ENCODE measurements at places on chromosomes 2 and 18.
A peak's percentile ranks its signal among the peaks of the same experiment; 100 is the strongest.

DNA sequence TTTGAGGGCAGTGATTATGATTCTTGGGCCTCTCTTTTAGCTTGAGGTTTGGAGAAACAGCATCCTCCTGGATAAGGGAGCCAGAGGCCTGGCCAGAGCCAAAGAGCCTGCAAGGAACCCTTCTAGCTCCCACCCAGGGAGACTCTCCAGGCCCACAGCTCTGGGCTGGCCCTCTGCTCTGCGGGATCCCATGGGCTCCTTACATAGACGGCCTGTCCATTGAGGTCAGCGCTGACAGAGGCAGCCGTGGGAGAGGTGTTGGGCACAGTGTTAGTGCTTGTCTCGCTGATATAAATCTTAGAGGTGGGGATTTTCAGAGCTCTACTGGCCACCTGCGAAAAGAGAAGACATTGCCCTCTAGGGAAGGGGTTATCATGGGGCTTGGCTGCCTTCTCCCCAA is 67.2 kb downstream of the XDH start:
- no peak for DNase-seq

- DNase-seq = no peak
Measured at GRCh38 chr18:47720741-47721140, 209.7 kb downstream of the SMAD2 start.

DNA sequence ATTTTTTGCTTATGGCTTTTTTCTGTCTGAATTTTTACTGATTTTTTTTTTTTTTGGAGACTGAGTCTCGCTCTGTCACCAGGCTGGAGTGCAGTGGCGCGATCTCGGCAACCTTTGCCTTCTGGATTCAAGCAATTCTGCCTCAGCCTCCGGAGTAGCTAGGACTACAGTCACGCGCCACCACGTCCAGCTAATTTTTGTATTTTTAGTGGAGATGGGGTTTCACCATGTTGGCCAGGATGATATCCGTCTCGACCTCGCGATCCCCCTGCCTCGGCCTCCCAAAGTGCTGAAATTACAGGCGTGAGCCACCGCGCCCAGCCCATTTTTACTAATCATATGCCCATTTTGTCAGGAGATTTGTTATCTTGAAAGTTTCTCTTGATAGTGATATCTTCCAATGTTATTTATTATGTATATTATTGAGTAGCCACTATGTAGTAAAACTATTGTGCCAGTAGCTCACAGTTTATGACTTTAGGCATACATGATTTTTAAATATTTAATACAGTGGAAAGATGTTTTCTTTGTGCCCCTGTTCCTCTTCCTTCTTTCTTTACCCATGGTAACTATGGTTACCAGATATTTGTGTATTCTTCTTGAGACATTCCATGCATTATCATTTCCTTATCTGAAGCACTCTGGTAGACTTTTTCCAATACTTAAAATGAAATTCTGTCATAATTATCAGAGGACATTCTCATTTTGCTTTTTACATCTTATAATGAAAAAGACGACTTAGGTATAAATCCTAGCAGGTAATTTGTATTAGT is 2.1 kb downstream of the HAT1 start:
- DNase-seq = no peak

DNA sequence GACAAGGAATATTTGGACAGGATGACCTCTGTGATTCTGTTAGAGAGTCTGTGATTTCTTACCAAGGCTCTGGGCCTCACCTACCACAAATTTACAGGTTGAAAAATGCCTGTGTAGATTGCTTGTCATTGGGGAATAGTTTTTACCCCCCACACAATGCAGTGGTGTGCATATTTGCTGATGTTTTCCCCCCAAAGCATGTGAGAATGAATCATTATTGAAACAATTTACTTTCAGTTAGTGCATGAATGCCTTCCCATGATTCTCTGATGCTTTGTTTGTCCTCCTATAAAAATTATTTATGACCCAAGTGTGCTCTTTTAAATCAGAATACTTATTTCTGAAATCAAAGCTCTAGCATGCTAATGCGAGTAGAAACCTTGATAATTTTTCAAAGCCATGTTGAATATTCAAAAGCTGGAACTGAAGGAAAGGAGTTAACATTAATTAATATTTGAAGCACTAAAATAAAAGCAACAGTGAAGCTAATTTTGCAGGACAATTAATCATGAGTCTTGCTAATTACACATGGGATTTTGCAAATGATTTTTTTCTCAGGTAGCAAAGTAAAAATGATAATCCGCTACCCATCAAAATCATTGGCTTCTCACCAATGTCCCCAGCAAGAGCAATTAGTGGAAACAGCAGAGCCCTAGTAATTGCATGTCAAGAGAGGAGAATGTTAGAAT is 361.2 kb upstream of the HNRNPA3 start:
- no peak for DNase-seq

GRCh38 chr2:237717366-237718276 is 81.0 kb upstream of the RBM44 start:
- no peak for DNase-seq

GRCh38 chr2:53865962-53866361 is 6.2 kb upstream of the GPR75 start:
- DNase-seq = no peak

DNA sequence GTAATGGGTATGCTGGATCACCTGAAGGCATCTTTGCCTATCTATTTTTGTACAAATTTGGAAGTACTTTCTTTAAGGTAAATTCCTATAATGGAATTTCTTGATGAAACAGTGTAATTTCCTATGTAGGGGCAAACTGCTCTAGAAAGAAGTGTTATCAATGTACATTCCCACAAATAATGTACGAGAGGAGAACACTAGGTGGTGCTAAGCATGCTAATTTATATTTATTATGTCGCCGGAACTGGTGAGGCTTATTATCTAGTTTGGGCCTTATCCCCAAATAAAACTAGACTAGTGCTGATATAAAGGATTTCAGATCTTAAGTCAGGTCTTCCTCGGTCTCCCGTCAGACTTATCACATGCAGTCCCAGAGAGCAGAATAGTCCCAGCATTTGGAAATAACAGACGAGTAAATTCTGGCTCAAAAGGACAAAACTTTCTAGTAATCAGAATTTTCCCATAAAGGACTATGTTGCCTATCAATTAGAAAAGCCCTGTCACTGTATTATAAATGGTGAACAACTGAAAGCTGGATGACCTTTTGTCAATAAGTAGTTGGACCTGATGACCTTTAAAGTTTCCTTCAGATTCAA is 86.9 kb upstream of the RBBP8 start:
- peak; percentile 24 for DNase-seq

DNA sequence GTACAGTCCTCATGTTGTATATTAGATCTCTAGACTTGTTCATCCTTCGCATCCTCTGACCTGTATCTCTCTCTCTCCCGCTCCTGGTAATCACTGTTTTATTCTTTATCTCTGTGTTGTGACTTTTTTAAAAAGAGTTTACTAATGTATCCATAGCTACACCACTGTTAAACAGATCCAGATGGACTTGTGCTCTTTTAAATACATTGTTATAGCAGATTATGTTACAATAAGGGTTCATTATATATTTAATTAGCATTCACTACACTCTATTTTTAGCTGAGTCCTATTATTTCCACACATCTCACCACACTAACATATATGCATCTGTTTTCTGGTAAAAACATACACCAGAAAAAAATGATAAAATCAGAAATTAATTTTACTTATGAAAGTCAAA is 90.5 kb downstream of the RBM43 start:
- no peak for DNase-seq

GRCh38 chr18:48136051-48136826 is 205.8 kb upstream of the SMAD2 start:
- no peak for DNase-seq

DNA sequence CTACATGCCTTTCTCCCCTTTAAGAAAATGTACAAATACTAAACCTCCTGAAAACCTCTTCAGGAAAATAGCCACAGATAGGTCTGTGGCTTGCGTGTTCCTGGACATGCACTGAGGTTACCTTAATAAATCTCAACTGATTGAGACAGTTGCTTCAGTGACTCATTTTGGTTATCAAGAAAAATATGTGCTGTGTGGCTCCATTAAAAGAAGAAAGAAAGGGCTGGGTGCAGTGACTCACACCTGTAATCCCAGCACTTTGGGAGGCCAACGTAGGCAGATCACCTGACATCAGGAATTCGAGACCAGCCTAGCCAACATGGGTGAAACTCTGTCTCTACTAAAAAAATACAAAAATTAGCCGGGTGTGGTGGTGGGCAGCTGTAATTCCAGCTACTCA is 27.1 kb downstream of the CREG2 start:
- DNase-seq = no peak

- no peak for DNase-seq
Measured at GRCh38 chr18:10055125-10055750, 141.4 kb downstream of the VAPA start.

- DNase-seq = peak; percentile 46
Measured at GRCh38 chr2:105789745-105790460, 45.2 kb downstream of the NCK2 start.

DNA sequence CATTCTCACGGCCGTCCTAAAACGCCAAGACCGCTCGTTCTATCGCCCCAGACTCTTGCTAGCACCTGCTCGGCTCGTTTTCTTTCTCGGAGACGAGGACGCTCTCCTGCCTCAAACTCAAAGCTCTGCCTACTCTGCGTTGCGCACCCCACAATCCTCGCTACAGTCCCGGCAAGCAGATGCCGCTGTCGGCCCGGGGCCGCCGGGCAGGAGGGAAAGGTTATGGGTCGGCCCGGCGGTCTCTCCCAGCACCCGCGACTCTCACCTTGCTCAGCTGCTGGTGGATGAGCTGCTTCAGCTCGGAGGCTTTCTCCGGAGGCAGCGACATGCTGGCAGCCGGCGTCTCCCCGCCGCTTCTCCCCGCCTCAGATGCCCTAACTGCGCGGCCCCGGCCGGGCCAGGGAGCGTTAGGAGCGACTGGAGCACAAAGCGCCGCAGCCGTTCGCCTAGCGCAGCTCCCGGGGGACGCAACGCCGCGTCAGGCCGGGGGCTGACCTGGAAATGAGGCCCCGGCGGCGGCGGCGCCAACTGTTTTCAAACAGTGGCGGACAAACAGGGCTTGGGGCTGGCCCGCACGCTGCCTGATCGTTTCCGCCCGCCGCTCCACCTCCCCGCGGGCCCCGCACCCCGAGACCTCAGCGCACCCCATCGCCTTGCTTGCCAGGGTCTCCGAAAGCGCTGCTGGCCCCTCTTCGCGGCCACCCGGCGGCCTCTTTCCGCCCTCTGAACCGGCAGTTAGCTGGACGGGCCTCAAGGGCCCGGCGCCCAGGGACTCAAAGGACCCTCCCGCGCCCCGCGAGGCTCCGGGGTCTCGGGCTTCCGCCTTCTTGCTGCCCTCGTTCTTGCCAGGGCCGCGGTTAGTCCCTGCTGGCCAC is at the start of the genes CEP76 and PSMG2:
CEP76 (minus strand) TSS at position 503 of the 875 bp plus-strand sequence; CDS start at position 328, 175 bp downstream.
PSMG2 (plus strand) TSS at position 822 of the 875 bp plus-strand sequence. CDS start 66 bp downstream, outside the sequence.
- DNase-seq = peak; percentile 95

DNA sequence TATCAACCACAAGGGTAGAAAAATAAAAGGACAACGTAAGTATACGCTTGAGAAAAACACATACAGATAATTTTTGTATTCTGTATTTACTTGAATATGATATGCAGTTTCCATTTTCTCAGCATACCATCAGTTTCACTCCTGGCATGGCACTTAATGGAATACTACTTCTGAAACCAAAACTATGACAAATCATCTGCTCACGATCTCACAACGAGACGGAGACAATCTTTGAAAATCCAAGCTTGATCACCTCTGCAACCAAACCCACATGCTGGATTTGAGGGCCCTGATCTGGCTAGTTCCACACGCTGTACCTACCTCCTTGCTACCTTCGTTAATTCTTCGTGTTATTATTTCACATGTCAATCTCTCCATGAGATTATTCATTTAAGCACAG is 387.6 kb downstream of the NBAS start:
- no peak for DNase-seq

- DNase-seq = no peak
Measured at GRCh38 chr2:105584435-105585010, 160.2 kb upstream of the NCK2 start.

DNA sequence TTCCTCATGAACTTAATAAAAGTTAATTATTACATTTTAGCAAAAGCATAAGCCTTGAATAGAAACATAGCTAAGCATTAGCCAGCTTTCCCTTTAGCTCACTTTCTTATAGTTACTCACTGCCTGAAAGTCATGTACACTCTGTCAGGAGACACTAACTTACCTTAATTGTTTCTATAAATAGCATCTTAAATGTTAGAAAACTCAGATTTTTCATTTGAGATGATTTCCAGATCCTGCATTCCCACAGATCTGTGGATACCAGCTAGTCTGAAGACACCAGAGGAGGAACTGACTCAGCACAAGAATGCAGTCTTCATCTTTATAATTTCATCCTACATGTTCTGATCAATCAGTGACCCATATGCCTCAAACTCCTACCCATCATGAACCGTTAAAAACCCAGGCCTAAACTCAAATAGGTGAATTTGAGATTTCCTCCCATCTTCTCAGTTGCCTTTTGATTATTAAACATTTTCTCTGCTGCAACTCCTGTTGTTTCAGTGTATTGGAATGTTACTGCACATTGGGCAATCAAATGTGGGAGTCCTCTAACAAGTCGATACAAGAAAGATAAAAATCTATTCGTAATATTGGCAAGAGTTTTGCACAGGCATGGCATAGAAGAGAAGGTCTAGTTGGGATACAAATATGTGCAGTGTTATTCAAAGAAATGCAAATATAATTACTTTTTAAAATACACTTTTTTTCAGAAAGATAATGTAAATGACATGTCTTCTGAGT is 857.4 kb upstream of the CDH2 start:
- no peak for DNase-seq

- peak; percentile 45 for DNase-seq
Measured at GRCh38 chr18:74796841-74797576, 199.3 kb downstream of the ZNF407 start.

GRCh38 chr2:238924032-238924431 is 76.1 kb downstream of the TWIST2 start:
- DNase-seq = no peak

GRCh38 chr2:95296880-95297487 is at the start of gene KCNIP3:
Gene KCNIP3, plus strand, starts transcription at chr2:95297347. Its CDS starts 92 bp downstream, at chr2:95297439.
- no peak for DNase-seq

GRCh38 chr2:99150706-99151105 is 4.0 kb downstream of the TSGA10 start:
- no peak for DNase-seq

DNA sequence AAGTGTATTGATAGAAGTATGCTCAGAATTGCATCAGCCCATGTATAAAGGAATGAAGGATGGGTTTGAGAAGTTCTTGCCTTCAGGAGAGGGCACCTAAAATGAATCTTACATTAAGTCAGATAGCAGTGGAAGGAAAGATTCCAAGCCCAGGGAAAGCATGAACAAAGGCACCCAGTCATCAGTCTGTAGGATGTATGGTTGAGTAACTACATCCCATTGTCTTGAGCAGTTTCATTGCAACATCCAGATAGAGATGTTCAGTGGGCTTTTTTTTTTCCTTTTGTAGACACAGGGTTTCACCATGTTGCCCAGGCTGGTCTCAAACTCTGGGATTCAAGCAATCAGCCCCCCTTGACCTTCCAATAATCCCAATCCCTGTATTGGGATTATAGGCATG is 80.7 kb downstream of the ARHGAP28 start:
- DNase-seq = no peak

Measured in GM10248 (cell line).